CMK (cell line): ENCODE measurements at places on chromosomes 6 and 20.

DNA sequence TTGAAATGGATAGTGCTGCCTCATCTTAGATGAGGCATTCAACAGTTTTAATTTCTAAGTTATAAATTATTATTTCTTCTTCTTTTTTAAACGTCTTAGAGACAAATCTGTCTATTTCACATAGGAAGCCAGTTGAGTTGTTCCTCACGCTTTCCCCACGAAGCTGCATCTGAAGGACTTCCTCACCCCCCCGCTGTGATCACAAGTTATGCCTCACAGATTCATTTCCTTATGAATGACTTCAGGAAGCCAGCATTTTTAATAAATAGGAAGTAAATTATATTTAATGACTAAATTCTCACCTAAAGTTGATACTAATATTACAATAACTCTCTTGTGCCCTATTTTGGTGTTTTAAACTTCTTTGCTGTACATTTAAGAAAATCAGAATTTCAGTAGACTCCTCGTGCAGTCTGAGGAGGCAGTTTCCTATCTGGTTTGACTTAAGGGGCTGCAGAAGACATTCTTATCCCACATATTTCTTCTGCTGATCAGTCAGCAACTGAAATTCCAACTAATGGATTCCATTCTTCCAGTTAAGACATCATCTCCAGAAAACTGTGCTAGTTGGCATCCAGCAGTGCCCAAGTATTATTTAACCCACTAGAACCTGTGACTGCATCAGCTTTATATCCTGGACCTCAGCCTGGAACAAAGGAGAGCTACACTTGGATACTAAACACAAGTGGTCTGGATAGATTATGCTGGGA, 182.7 kb upstream of the CCN2 start:
- DNase-seq, result no peak

DNA sequence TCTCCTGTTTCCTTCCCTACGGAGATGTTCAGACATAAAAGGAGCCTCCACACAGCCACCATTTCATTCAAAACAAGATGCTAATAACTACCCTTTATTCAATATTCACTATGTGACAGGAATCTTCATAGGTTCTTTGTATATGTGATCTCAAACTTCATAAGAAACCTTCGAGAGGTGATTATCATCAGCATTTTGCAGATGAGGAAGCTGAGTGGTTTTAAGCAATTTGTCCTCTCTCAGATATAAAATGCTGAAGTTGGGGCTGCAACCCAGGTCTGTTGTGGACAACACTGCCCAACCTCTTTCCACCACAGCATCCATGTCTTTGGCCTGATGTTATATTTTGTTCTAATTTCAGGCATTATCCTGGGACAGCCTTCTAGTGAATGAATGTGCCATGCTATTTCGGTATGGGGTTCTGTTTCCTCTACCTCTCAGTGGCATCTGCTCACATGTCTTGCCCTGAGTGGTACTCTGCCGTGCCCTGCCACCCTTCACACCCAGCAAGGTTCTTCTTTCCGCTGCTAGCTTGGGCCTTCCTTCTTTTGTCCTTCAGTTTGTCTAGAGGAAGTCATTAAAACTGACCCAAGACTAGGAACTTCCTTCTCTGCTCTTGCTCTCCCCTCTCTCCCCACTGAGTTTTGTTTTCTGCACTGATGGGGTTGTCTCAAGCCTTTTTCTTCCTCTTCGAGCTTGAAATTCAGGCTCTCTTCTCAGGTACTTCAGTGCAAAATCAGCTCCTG, 300.9 kb upstream of the PRDM1 start:
- DNase-seq, result no peak

- no peak for DNase-seq
Measured at GRCh38 chr6:52154381-52154780, 31.8 kb upstream of the IL17A start.

- DNase-seq, result no peak
Measured at GRCh38 chr20:47377122-47377722, 20.7 kb upstream of the ZMYND8 start.

- DNase-seq, result no peak
Measured at GRCh38 chr20:48938670-48939069, 17.2 kb downstream of the ARFGEF2 start.

DNA sequence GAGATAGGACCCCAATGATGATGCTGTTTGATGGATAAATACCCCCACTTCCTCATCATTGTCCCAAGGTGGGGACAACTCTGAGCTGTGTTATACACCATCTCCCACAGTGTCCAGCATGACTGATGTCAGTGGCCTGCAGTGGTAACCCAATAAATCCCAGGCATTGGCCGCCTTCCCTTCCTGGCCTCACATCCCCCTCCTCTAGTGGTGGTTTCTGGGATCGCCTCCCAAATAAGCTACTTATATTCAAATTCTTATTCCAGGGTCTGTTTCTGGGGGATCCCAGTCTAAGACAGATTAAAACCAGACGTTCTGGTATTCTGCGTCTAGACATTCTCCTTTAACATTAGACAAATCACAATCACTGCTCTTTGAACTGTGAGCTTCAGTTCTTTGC, 90.6 kb downstream of the SCP2D1 start:
- no peak for DNase-seq

DNA sequence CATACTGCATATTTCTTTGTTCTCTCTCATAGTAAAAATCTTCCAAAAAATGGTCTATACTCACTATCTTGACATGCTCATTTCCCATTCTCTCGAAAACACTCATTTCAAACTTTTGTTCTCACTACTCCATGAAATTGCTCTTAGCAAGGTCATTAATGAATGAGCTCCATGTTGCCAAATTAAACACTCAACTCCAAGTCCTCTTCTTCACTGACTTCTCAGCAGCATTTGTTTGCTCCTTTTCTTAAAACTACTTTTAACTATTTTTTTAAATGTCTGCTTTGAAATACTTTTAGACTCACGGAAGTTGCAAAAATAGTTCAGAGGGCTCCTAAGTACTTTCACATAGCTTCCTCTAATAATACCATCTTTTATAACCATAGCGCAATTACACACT, 274.0 kb upstream of the PREP start:
- no peak for DNase-seq

DNA sequence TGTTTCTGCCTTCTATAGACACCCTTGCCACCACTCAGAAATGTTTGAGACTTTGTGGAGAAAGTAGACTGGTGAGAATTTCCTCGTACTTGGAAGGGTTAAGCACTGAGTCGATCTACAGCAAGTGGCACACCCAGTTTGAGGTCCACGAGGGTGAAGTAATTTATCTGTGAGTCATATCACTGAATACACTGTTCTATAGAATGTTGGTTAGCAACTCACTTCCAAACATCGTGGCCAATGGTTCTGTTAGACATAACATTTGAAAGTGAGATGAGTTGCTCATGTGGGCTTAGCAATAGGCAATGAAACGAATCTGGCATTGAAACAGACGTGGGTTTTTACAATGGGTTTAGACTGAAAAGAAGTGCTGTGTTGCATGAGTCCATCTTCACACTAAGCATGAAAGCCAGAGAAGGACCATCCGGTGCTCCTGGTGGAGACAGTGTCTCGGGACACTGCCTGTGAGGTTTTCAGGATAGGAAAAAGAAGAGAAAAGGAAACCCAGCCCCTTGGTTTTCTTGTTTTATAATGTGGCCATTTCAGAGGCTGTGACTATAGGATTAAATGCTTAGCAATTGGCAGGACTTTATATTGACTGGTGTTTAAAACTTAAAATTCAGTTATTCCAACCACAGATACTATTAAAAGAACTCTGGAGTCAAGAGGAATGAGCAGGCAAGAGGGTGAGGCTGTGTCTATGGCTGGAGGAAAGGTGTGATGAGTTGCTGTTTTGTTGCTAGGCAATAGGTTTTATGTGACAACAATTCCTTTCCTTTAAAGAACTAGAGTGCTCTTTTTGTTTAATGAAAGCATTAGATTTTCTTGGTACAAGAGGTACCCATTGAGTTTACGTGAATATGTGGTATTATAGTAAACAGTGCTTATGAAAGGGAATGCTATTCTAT, 31.0 kb upstream of the EZR start:
- no peak for DNase-seq

GRCh38 chr20:22795871-22796270, 211.5 kb upstream of the FOXA2 start:
- DNase-seq, result no peak

- DNase-seq, result no peak
Measured at GRCh38 chr6:170142559-170142958, 148.3 kb downstream of the DLL1 start.

DNA sequence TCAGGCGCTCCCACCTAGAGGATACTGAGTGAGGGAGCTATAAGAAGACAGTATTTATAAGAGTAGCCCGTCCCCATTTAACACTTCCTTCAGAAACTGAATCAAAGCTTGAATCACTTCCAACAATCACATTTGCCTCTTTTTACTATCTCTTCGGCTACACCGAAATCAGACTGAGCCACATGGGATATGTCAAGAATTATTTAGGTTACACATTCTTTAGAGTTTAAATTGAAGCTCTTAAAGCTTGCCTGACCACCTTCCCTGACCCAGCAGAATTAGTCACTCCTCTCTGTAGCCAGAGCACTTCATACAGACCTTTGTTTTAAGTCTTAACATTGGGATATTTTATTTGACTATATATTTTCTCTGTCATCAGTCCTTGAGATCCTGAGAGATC, 163.7 kb downstream of the MAFB start:
- no peak for DNase-seq

DNA sequence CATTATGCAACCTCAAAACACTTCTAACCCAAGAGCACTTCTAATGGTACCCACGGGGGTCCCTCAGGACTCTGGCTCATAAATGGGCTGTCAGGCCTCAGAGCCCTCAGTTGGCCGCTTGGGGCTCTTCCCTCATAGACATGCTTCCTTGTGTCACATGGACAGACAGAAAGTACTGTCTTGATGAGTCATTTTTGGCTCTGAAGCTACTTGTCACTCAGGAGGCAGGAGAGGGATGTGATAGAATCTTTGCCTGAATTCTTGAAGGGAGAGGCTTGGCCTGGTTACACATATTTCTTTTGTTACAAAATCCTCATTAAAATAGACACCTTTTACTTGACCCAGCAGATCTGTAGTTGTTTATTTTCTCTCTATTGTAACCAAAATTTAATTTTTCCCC, 15.1 kb upstream of the EDN1 start:
- no peak for DNase-seq

DNA sequence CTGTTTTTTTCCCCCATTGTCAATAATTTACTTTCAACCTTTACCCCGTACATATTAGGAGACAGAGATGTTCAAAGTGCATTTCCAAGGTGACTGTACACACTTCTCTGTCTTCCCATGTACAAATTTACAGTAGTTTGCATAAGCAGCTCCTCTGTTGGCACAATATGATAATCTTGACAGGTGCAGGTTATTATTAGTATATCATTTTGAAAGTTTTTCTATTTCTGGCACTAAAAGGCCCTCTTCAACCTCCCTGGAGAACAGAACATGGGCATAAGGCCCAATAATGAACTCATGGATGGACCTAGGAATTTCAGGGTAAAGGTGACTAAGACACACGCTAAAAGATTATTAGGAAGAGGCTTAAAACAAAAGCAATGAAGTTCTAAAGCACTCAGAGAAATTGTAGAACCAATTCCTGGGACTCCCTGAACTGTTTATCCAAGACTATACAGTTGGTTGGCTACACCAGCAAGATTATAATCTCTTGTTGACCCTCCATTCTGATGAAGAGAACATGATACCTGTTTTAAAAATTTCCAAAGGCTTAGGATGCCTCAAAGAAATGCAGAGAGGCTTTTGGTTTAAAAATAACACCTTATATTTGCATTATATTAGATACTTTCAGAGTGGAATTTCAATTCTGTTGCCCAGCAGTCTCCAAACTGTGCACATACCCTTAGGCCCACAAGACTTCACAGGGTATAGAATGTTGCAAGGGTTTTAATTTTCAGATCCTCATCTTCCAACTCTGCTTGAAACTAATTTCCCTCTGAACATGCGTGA, 1.1 kb downstream of the AIG1 start:
- DNase-seq, result no peak

GRCh38 chr6:18681832-18682503, 294.8 kb downstream of the RNF144B start:
- no peak for DNase-seq

GRCh38 chr6:156782691-156783320, 5.6 kb downstream of the ARID1B start:
- no peak for DNase-seq

GRCh38 chr6:154187714-154188113, 148.7 kb downstream of the OPRM1 start:
- DNase-seq, result no peak

GRCh38 chr6:72290620-72291019, 331.2 kb upstream of the KCNQ5 start:
- DNase-seq, result no peak

DNA sequence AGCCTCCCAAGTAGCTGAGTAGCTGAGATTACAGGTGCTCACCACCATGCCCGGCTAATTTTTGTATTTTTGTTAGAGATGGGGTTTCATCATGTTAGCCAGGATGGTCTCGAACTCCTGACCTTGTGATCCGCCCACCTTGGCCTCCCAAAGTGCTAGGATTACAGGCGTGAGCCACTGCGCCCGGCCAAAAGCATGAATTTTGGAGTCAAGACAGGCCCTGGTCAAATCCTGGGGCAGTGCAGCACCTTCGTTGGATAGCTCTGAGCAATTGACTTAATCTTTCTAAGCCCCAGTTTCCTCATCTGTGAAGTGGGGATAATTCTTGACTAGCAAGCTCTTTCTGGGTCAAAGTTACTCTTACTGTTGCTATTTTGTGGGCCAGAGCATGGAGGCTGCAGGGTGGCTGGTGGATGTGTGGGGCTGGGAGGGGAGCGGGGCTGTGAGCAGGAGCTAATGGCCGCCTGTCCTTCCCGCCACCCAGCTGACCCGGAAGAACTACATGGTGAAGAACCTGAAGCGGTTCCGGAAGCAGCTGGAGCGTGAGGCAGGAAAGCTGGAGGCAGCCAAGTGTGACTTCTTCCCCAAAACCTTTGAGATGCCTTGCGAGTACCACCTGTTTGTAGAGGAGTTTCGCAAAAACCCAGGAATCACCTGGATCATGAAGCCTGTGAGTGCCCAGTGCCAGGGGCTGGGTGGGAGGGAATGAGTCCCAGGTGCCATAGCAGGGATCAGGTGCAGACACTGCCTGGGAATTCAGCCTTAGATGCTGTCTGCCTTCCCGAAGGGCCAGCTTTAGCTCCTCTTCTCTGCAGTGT, 39.0 kb downstream of the TTLL9 start:
- no peak for DNase-seq

DNA sequence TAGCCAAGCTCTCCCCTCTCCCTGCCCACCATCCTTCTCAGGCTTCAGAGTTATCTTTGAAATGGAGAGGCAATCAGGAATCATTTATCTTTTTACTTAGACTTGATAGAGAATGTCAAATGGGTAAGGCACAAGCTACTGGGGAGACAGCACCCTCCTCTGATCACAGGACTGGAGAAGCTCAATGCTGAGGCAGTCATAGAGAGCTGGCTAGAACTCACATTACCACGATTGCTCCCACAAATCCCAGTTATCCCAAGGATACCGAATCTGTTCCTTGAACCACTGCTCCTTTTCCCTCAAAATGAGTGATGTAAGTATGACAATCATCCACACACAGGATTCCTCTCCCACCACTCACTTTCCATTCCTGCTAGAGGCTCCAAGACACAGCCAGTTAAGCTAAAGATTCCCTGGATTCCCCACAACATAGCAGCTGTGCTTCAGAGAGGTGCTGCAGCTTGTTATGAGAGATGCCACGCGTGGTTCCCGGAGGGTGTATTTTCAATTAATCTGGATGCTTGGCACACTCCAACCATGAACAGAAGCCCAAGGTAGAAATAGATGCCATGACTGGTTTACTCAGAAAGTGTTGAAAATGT, 96.2 kb upstream of the VGLL2 start:
- DNase-seq, result no peak

GRCh38 chr20:401682-402495, 6.2 kb upstream of the RBCK1 start:
- no peak for DNase-seq

- peak; percentile 48 for DNase-seq
Measured at GRCh38 chr6:142902636-142903053, 42.3 kb downstream of the HIVEP2 start.

GRCh38 chr20:49230561-49231133, 11.4 kb downstream of the DDX27 start:
- DNase-seq, result peak; percentile 76
